ENCODE measurements at places on chromosomes 11 and 22.

- peak; percentile 25 for DNase-seq
Measured at GRCh38 chr22:27885977-27886842, 32.8 kb downstream of the PITPNB start.

DNA sequence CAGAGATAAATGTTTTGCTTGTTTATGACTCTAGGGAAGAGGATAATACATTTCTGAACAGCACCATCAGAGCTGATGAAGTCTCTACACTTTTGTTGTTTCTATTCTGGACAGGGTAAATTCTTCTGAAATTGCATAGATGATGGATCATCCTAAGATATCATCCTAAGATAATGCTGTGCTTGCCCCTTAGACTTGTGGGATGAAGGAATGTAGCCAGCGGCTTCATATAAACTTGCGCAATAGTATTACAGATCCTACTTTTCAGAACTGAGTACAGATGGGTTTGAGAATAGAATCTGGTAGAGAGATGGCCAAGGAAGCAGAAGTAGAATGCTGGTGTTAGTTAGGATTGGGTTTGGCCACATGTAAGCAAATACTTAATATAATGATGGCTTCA is 61.0 kb downstream of the NCAM1 start:
- no peak for DNase-seq

GRCh38 chr22:36577019-36577418 is 48.1 kb upstream of the EIF3D start:
- DNase-seq: no peak

DNA sequence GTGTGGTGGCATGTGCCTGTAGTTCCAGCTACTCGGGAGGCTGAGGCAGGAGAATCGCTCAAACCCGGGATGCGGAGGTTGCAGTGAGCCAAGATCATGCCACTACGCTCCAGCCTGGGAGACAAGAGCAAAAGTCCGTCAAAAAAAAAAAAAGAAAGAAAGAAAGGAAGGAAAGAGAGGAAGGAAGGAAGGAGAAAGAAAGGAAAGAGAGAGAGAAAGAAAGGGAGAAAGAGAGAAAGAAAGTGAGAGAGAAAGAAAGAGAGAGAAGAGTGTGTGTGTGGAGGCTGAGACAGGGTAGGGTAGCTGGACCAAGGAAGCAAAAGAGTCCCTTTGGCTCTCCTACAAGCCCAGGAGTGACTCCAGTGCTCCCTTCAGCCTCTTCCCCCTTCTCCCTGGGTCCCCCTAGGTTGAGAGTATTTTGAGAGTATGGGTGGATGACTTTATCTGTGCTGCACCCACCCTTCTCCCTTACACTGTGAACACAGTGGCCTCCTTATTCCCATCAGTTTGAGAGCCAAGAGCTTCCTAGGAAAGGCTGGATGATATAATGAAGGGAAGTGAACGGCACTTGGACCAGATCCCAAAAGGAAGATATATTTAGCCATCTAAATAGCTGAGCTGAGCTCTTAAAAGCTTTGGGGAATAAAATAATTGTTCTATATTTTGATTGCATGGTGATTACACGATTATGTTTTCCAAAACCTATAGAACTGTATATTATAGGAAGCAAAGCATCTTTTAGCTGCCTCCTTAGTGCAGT is 9.5 kb upstream of the DENND5A start:
- DNase-seq: no peak

DNA sequence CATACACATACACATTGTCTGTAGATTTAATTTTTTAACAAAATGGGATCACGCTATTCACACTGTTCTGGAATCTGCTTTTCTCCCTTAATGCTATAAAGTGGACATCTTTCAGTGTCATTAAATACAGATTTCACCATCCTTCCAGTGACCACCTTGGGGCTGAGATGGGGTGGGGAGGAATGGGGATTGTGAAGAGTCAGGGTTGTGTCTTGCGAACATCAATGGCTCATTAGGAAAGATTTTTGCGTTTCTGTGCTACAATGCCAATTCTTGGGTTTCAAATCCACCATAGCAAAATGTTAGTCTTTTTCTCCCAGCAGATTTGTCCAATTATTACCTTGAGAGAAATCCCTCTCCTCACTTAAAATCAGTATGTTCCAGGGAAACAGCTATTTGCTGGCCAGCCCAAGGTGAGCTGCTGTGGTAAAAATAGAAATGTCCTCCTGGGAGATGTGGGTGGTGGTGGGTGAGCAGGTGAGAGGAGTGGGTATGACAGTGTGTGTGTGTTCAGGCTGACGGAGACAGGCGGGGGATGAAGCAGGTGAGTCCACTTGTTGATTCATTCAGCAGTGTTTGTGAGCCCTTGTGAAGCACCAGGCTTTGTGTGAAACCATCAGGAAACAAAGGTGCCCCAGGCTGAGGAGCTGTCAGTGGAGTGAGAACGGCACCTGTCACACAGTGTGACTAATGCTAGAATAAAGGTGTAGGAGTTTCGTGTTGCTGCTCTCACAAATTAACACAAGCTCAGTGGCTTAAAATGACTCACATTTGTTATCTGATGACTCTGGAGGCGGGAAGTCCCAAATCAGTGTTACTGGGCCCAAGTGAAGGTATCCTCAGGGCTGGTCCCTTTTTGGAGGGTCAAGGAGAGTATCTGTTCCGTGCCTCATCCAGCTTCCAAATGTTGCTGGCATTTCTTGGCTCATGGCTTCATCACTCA is 1.7 kb upstream of the CBX6 start:
- DNase-seq: no peak

GRCh38 chr22:27492566-27493201 is 308.9 kb downstream of the MN1 start:
- no peak for DNase-seq

All from tibial nerve (tissue), 4 donors.